ENCODE measurements at places on chromosomes 4 and X.

DNA sequence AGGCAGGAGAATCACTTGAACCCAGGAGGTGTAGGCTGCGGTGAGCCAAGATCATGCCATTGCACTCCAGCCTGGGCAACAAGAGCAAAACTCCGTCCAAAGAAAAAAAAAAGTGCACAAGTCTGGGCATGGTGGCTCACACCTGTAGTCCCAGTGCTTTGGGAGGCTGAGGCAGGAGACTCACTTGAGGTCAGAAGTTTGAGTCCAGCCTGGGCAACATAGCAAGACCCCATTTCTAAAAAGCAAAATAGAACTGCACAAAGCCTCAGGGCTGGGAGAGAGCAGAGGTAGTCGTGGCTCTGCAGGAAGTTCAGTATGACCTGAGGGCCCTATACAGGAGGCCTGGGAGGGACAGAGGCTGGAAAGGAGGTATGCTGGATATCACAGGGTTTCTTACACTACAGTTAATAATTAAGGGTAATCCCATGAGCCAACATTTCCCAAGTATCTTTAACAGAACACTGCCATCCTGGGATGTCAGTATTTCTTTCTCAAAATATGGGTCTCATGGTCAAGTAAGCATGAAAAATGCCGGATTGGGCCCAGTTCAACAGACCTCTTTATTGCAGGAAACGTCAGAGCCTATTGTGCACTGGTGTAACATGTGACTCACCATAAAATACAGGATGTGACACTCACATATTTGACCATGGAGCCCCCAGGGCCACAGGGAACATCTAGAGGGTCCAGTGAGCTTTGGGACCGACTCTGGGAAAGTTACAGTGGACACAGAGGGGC, 37.8 kb downstream of the ACSL1 start:
- no peak for DNase-seq

DNA sequence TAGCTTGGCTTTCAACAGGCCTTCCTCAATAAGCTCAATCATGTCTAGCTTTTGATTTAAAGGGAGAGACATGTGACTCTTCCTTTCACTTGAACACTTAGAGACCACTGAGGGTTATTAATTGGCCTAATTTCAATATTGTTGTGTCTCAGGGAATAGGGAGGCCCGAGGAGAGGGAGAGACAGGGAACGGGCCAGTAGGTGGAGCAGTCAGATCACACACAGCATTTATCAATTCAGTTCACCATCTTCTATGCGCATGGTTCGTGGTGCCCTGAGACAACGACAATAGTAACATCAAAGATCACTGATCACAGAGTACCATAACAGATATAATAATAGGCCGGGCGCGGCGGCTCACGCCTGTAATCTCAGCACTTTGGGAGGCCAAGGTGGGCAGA, 17.8 kb downstream of the ZNF81 start:
- DNase-seq = peak; percentile 66

GRCh38 chr4:139887962-139888735, 222.5 kb downstream of the MGST2 start:
- DNase-seq = peak; percentile 40

DNA sequence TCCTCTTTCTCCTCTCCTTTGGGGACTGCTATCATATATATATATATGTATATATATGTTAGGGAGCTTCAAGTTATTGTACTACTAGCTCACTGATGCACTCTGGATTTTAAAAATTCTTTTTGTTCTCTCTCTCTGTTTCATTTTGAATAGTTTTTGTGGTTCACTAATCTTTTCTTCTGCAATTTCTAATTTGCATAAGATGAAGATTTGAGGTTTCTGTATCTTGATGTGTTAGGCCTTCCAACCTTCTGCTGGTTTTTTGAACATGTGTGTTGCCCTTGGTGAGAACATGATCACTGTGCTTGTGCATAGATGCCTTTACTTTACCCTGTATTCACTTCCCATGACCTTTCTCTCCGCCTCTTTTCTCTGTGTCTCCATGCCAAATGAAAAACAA, 7.8 kb upstream of the ZNF718 start:
- DNase-seq = no peak

DNA sequence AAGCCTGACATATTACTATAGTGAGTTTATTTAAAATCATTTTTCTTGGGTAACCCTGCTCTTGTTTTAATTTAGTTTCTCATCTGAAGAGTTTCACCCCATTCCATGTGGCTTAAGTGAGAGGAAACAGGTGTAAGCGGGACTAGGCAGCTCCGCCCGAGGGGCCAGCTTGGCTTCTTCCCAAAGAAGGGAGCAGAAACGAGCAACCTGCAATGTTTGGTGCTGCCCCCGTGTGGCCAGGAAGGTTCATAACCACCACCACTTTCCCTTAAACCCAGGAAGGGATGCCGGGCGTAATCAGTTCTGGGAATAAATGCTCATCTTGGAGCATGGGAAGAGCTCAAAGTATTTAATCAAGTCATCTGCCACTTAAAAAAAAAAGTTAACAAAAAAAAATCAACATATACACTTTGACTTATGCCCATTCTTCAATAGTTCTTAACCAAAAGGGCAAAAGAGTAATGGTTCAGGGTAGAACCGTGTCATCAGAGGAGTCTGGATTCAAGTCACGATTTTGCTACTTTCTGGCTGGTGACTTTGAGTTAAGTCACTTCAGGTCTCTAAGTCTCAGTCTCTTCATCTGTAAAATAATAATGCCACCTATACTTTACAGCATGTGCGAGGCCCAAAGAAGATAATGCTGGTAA, 147.9 kb downstream of the NSUN7 start:
- DNase-seq = peak; percentile 89

- no peak for DNase-seq
Observed at GRCh38 chr4:108702960-108703359, 52.6 kb downstream of the OSTC start.

DNA sequence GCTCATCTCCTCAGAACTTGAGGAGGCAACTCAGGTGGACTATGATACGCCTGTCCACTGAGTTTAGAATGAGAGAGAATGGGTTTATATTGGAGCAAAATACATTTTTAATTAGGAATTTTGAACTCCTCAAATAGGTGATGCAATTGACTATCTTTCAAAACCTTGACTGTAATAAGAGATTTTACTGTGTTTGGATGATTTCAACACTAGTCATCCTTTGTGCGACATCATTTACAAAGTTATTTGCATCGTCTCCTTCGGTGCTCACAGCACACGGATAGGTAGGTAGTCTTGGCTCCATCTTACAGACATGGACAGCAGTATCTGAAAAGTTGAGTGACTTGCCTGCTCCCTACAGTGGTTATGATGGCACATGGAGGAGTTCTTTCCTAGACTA, 67.0 kb downstream of the AASDH start:
- DNase-seq = no peak

- peak; percentile 6 for DNase-seq
Observed at GRCh38 chr4:78031417-78031950, 25.6 kb upstream of the FRAS1 start.

DNA sequence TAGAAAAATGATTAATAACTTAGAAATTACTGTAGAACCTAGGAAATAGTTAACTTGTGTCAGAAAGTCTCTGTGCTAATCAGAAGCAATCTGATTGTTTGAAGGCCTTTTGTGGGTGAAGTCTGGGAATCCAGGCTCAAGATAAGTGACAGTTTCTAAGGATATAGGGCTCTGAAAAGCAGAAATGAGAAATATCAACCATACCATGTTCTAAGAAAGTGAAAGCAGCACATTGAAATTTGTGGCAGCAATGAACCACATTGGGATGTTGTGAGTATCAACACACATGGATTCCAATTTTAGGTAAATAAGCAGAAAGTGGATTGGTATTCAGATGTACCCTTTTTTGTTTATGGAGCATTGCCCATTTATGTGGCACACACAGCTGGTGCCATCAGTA, 464.6 kb downstream of the IL15 start:
- no peak for DNase-seq

GRCh38 chrX:46531442-46531841, 13.8 kb downstream of the ZNF674 start:
- no peak for DNase-seq

GRCh38 chrX:40877887-40878286, 142.5 kb upstream of the MED14 start:
- DNase-seq = peak; percentile 10

GRCh38 chr4:150078579-150079080, 385 bp downstream of the DCLK2 start:
- peak; percentile 87 for DNase-seq

DNA sequence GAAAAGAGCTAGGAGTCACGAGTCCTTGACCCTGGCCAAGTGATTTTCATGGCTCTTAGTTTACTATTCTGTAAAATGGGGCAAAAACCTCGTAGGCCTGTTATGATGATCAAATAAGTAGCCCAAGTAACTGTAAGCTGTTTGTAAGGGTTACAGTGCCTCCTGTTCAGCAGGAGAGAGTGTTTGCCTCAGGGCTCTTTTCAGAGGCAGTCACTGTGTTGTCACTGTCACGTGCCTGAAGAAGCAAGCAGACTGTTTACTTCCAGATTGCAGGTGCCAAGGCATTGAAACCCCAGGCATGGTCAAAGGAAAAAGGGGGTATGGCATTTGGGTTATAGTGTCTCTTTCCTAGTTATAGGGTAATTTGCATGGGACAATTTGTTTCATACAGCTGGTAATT, 4.5 kb downstream of the RAB39B start:
- no peak for DNase-seq

DNA sequence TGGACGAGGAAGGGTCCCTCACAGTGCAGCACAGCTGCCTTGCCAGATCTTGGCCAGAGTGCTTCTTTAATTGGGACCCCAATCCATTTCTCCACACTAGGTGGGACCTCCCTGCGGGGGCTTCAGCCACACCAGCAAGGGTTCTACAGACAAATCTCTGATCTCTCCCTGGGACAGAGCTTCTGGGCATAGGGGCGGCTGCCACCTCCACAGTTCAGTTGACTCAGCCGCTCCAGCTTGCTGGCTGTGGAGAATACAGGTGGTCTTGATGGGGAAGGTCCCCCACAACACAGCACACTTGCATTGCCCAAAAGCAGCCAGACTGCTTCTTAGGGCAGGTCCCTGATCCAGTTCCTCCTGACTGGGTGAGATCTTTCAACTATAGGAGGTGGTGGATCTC, 199.6 kb downstream of the EDA start:
- no peak for DNase-seq

GRCh38 chr4:175905925-175906324, 93.9 kb upstream of the GPM6A start:
- DNase-seq = no peak

DNA sequence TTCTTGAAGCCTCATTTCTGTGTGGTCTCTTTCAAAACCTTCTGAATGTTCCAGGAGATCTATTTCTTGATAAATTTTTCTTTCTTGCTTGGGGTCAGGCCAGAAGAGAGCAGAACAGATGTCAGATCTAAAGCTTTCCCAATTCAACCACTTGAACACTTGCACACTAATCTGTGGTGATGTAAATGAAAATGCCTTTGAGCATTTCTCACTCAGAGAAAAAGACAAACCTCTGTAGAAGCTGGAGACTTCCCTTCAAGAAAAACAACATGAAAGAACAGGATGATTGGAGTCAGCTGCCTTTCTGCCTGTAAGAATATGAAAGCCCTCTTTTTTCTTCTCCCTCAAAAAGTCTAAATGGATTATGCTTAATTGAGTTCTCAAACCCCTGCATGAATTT, 11.2 kb downstream of the IGFBP7 start:
- DNase-seq = peak; percentile 55

GRCh38 chrX:40152741-40153344, 55.1 kb upstream of the BCOR start:
- DNase-seq = peak; percentile 60

- DNase-seq = no peak
Observed at GRCh38 chr4:1990348-1990645, 18.5 kb downstream of the NELFA start.

DNA sequence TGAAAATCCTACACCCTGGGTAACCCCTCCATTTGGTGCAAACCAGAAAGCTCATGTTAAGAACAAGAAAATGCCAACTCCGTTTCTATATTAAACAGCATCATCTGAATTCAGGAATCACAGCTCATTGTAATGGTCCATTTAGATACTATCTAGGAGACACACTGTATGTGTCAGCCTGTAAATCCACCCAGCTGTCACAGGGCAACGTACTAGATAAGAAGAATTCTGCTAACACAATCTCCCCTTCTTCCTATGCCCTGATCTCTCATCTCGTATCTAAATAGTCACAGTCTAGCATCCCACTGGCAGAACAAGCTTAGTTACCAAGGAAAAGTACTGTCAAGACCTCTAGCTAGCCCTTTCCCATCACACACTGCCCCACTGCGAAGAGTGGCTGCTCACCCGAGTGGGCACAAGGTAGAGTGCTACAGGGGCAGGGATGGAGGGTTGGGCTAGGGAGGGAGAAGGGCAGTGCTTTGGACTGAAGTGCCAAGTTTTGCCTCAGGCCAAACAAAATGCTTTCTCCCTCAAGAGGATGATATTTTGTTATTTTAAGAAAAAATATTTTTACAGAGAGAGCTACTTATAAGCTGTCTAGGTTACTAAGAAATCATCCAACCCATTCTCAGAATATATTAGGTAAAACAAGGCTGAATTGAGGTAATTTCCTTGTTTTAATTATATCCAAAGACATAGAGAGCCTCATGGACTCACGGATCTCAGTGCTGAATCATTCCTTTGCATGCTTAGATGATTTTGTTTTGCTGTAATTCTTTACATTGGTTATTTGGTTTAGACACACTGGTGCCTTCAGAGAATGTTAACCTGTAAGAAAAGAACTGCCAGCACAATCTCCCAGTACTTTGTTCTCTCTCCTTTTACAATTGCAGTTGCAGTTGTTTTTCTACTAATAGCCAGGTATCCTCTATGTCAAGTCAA, 196.6 kb downstream of the PRDM5 start:
- no peak for DNase-seq

- DNase-seq = no peak
Observed at GRCh38 chr4:176066757-176067156, 1.1 kb downstream of the WDR17 start.

DNA sequence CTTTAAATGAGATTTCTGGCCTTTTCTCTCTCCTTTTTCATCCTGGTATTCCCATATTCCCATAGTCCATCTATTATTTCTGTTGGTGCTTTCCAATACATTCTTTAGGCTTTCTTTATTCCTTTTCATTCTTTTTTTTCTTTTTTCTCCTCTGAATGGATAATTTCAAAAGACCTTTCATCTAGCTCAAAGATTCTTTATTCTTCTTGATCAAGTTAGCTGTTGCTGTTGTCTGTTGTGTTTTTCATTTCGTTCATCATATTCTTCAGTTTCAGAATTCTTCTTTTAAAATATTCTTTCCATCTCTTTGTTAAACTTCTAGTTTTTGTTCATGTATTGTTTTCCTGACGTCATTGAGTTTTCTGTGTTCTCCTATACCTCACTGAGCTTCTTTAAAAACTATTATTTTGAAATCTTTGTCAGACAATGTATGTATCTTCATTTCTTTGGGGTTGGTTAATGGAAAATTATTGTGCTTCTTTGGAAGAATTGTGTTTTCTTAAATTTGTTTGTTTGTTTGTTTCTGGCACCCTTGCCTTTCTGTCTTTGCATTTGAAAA, 30.2 kb downstream of the STK32B start:
- DNase-seq = no peak

- no peak for DNase-seq
Observed at GRCh38 chr4:96603641-96604040, 763.7 kb downstream of the PDHA2 start.

- DNase-seq = no peak
Observed at GRCh38 chr4:162803378-162803777, 363.3 kb downstream of the NAF1 start.

- DNase-seq = no peak
Observed at GRCh38 chr4:38015886-38016515, 55.8 kb downstream of the PTTG2 start.
